Stimulated activated CD4-positive, alpha-beta T cell treated with anti-CD3 and anti-CD28 coated beads, TNF-alpha, amount 100 ng/mL, for 1 hour (primary cell): ENCODE measurements at places on chromosomes 7 and 10.

GRCh38 chr7:122298618-122299017, 5.9 kb downstream of the FEZF1 start:
- DNase-seq, result no peak

GRCh38 chr10:13890233-13891127, 303.7 kb downstream of the PRPF18 start:
- DNase-seq, result no peak

DNA sequence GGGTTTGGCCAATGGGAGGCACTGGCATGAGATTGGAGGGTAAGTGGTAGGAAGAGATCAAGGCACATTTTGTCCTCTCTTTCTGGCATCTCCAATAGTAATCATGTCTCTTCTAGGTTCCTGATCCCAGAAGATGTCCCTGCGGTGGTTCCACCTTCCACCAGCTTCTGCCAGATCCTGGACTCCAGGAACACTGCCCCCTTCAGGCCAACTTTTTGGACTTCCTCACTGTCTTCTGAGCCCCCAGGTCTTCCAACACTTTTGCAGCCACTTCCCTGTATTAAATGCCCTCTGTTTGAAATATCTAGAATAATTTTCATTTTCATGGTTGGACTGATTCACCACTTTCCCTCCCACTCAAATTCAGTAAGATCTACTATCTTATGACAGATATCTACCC, 60.9 kb downstream of the BAMBI start:
- no peak for DNase-seq

DNA sequence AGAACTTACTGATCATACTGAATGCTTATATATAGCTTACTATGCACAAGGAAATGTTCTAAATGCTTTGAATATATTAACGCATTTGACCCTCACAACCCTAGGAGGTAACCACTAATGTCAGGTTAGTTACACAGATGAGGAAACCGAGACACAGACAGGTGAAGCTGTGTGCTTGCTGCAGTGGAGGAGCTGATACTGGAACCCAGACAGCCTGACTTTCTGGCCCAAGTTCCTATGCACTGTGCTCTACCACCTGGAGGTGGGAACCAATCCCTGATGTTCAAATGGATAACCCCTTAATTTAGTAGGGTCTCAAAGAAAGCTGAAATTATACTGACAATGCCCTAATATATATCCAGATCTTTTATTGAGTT, 119.6 kb downstream of the SORBS1 start:
- no peak for DNase-seq

- DNase-seq, result no peak
Observed at GRCh38 chr10:131035779-131036178, 275.7 kb downstream of the TCERG1L start.

DNA sequence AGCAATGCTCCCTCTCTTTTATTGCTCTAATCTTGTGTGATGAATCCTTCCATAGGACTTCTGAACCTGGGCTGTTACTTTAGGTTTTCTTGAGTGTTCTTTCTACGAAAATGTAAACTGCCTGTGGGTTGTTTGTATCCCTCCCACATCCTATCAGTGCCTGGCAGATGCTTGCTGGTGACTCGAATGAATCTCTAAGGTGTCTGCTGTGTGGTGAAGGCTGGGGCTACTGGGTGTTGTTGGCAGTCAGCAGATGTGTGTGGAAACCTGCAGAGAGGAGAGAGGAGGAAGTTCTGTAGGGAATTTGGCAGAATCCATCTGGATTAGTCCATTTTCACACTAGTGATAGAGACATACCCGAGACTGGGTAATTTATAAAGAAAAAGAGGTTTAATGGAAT, 639.4 kb downstream of the CALN1 start:
- DNase-seq, result no peak

DNA sequence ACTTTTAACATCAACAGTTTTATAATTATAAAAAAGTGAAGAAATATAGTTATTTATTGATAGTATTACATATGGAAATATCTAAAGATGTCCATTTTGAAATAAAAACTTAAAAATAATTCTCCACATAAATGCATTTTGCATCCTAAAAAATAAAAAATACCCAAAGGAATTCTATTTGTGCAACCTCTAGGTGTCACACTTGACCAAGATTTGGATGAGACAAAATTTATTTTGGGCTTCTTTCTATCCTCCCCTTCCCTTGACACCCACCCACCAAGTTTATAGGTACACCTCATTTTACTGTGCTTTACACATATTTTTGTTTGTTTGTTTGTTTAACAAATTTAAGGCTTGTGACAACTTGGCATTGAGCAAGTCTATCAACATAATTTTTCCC, 3.3 kb upstream of the THSD7A start:
- DNase-seq, result no peak

DNA sequence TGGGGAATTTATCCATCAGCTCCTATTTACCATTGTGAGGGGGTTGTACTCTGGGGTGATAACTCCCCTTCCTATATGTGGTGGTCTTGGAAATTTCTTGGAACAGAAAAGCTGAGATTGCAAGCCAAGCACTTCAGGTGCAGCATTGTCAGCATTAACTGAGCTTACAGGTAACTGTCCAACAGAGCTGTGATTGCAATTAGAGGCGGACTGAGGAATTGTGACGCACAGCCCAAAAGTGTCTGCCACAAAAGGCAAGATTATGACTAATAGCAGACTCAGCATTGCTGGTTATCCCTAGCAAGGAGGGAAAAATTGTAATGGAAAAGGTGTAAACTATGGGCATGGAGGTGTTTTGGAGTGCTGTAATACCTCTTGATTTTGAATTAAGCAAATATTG, 126.1 kb upstream of the AGR3 start:
- no peak for DNase-seq

- DNase-seq, result no peak
Observed at GRCh38 chr7:28191751-28192150, 11.2 kb upstream of the JAZF1 start.

DNA sequence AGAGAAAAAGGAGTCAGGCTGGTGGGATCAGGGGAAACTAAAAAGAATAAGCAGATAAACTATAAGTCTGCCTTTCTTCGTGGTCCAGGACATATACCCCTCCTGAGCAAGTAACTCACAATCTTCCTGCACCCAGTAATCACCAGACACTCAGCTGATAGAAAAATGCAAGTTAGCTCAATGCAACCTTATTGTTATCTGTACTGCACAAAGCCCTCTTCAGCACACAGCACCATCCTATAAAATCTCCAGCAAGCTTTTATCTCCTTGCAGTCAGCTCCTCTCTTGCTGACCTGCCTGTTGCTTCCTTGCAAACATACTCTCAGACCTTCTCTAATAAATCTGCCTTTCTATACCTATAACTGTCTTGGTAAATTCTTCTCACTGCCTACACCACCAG, 6.7 kb downstream of the SLC37A3 start:
- no peak for DNase-seq

DNA sequence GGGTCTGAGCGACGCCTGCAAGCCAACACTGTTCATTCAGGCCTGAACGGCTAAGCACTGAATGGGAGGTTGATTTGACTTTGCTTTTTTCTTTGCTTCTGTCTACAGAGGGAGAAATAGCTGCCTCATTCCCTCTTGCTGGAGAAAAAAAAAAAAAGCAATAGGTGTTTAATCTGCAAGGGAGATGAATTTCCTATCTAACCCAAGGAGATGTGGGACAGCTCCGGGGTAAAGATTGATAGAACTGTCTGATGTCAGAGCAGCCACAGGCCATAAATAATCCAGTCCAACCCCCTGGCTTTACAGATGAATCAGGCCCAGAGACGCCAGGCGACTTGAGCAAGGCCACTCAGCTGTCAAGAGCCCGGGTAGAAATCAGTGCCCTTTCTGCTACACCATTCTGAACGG, 168.0 kb downstream of the ARHGAP12 start:
- DNase-seq, result no peak

DNA sequence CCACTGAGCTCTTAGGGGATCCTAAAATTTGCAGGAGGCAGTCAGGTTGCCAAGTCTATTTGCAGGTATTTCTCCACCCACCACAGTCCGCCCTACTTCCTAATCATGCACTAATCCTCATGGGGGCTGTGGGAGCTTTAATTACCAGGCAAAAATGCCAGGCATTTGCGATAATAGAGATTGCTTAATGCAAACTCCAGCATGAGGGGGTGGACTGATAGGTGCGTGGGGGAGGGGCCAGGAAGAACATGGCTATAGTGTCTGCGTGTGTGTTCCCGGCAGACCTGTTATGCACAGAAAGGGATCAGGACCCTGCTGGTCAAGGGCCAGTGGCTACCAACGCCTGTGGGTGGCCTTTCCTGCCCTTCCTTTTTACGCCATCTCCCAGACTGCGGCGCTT, 15.6 kb upstream of the AQP1 start:
- no peak for DNase-seq

DNA sequence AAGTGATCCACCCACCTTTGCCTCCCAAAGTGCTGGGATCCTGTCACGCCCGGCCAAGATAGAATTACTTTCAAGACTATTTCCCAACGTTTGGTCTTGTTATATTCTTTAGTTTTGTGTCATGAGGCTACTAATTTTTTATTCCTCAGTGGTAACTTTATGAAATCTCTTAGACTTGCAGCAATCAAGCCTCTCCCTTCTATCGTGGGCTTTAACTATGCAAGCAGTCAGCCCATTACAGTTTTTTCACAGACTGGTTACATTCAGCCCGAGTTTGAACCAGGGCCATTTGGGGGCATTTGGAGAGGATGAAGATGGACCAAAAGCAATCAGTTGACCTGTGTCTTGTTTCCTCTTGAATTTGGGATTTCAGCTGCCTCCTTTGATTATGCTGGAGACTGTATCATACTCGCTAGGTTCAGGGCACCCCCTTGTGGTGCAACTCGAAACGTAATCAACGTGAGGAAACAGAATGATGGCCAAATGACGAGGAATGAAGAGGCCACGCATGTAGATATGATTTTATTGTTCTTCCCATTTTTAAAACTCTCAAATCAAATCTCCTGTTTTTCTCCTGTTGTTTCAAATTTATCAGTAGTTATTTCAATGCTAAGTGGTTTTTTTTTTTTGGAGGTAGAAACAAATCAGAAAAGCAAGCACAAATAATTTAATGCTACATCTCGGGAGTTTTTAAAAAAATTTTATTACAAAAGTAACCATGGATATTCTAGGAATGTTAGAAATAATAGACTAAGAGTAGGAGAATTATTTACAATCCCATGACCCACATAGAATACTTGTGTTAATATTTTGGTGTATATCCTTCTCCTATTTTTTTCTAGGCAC, 151.6 kb downstream of the KIAA1217 start:
- no peak for DNase-seq

- no peak for DNase-seq
Observed at GRCh38 chr10:125840955-125841354, 17.6 kb downstream of the BCCIP start.

DNA sequence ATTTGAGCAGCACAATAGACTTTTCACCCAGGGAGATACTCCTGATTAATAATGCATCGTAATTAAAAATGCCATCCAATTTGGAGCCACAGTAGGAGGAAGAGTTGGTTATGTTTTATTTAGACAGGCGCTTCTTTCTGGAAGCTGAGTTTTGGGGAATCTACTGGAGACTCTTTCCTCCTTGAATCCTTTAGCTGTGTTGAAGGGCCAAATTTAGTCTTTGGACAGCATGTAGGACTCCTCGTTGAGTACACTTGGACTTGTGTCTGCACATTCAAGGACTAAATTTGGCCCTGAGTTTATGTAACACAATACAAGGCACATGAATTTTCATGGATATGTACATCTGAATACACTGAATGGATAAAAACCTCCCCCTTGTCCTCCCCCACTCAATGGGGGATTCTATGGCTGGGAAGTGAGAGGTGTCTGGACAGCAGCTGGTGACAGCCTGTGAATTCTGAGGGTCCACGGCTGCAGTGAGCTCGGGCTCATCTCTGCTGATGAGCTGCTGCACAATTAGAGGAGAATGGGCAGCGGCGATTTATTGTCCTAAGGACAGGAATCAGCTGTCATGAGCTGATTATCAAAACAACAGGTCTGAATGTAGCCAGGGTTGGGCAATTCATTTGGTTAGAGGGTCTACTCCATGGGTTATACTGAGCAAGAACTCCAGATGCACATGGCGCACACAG, 95.2 kb downstream of the PRTFDC1 start:
- no peak for DNase-seq

DNA sequence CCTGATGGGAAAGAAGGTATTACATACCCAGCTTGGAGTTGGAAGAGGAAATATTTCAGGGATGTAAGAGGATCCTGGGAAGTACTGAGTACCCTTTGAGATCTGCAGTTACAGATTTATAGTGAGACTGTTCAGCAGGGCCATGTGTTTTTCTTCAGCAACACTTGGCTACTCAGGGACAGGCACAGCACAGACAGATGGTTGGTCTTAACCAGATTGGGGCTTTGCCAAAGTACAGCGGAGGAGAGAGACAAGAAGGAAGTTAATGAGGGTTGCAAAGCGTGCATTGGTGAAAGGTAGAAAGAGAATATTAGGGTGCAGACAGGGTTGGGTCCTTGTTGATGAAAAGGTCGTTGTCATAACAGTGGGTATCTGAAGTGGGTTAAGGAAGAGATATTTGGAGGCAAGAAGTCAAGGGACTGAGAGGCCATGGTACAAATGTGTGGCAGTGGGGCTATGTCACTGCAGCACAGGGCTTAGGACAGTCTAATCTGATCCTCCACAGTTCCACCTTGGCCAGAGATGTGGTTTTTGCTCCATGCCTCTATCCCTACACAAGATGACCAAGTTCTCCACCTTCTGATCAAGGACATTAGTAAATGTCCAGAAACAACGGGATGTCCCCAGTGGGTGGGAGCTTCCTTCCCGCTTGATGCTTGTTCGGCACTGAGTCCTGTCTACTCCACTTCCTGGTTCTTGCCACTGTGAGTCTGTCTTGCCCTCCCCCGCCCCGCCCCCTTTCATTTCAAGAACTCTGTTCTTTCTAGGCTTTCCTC, 18.9 kb upstream of the DNAJC1 start:
- peak; percentile 23 for DNase-seq

DNA sequence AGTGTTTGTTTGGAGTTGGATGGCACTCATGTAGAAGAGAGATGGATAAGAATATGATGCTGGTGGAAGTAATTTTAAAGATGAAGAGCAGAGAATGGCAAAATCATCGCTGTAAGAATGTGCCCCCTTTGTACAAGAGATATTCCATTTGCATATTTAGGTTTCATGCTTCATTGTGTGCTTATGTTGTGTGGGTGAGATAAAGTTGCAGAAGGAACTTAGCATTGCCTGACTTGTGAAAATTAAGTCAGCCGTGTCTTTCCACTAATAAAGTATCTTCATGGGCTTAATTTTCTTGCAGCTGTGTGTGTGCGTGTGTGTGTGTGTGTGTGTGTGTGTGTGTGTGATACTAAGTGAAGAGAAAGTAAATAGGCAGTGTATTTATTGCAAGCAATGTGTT, 381.9 kb downstream of the OTUD1 start:
- DNase-seq, result no peak
